PC-3 (cell line): ENCODE measurements at places on chromosomes 1 and 21. TPM values are rescaled to one million over a fixed set of nuclear protein-coding genes. Genes with fewer than 3 reads are reported as not detected.
A peak's percentile ranks its signal among the peaks of the same experiment; 100 is the strongest.

Gene ADCY10
- total RNA-seq = not detected in 2 replicates

- DNase-seq = no peak
Observed at GRCh38 chr21:45536301-45537081, 5.7 kb downstream of the SLC19A1 start.

Gene TMEM69
- 26.6 and 28.5 TPM in 2 replicates for total RNA-seq

Gene BCL10
- total RNA-seq = 28.1 and 29.9 TPM in 2 replicates

- DNase-seq = no peak
Observed at GRCh38 chr1:112704391-112704933, 2.5 kb downstream of the RHOC start.

Gene SH3D21
- 11.3 and 16.4 TPM in 2 replicates for total RNA-seq

DNA sequence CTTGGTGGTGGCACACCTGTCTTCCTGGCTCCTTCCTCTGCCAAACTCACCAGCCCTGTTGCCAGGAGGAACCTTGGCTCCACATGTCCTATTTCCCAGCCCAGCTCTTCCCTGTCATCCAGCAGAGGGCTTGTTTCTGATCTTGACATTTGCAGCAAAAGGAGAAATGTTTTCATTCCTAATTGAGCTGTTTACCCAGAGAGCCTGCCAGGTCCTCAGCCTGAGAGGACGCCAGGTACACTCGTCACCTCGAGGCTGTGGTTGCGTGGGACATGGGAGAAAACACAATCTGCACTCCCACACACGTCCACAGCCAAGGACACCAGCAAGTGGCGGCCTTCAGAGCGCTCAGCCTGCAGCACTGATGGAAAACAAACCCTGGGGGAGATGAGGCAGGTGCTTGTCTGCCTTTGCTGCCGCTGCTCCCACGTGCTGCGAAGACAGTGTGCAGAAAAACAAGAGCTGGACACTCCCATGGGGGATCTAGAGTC is 132.8 kb upstream of the CD34 start:
- no peak for DNase-seq

Gene NEGR1
- total RNA-seq = 1.7 and 3.4 TPM in 2 replicates

Gene GSTM5
- total RNA-seq = not detected in 2 replicates

DNA sequence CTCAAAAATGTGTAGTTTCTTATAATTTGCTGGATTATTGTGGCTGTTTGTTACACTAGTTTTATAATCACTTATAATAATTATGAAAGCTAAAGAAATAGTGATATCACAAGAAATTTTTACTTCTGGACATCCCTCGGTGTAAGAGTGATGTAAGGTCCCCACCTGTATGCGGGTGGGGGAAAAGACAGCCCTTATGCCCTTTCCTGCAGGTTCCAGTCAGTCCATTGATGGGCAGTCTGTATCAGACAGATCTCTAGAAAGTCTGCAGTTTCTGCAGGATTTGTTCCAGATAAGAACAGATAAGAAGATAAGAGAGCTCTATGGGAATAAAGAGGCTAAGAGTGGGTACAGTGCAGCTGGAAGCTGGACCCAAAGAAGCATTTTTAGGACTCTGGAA is 89.3 kb downstream of the NTNG1 start:
- DNase-seq = no peak

Gene ATP6V1G3
- total RNA-seq = not detected in 2 replicates

DNA sequence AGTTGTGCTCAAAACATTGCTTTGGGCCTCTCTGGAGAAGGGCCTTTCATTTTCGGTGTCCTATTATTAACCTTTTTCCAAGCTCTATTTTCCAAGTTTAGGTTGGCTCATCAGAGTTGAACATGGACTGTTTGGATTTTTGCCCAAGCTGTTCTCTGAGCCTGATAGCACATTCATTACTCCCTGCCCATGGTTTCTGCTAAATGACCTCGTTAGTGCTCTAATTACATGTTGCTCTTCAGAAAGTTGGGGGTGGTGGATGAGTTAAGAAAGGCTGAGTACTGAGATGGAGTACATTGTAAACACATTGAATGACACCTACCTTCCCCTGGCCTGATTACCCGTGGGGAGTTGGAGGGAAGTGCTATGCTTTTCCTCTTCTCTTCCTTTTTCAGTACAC is 38.9 kb downstream of the LMO4 start:
- no peak for DNase-seq

- no peak for DNase-seq
Observed at GRCh38 chr1:111921948-111922347, 67.5 kb downstream of the KCND3 start.

Gene LDLRAD1
- total RNA-seq = not detected in 2 replicates

GRCh38 chr1:13823936-13824335 is 123.9 kb downstream of the PRDM2 start:
- no peak for DNase-seq

DNA sequence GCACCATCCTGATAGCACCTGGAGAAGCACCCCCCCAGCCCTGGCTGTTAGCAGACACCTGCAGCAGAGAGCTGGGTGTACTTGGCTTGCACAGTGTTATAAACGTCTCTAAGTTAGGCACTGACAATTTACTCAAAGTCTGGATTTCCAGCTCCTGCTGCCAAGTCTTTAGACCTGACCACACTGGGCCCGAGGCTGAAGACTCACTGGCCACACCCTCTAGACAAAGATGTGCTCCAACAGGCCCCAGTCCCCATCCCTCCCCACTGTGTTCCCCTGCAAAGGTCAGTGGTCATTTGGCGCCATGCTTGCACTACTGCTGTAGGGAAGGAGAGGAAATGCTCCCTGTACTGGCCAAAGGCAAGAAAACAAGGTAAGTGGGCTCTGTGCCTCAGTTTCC is 31.1 kb downstream of the PADI6 start:
- peak; percentile 72 for DNase-seq

GRCh38 chr1:87678266-87678665 is 349.6 kb downstream of the LMO4 start:
- DNase-seq = no peak

- no peak for DNase-seq
Observed at GRCh38 chr1:111247125-111247838, 19.8 kb downstream of the CHI3L2 start.

Gene FLG2
- total RNA-seq = not detected in 2 replicates

Gene CD160
- total RNA-seq = not detected in 2 replicates

Gene MCOLN2
- 11.7 and 24.6 TPM in 2 replicates for total RNA-seq

Gene CEPT1
- total RNA-seq = 20.6 and 29.6 TPM in 2 replicates

Gene CD34
- not detected in 2 replicates for total RNA-seq

- no peak for DNase-seq
Observed at GRCh38 chr1:56890229-56890628, 35.6 kb downstream of the C8A start.

Gene SPOCD1
- total RNA-seq = 4.1 and 5.4 TPM in 2 replicates
